ENCODE measurements at places on chromosomes 2 and 18.
A peak's percentile ranks its signal among the peaks of the same experiment; 100 is the strongest.

- DNase-seq, result no peak
Measured at GRCh38 chr2:190576573-190576972, 42.1 kb upstream of the NEMP2 start.

- DNase-seq, result peak; percentile 87
Measured at GRCh38 chr2:74696829-74697228, 42.8 kb downstream of the SEMA4F start.

GRCh38 chr2:201254081-201254730, 6.1 kb upstream of the CASP8 start:
- peak; percentile 88 for DNase-seq

GRCh38 chr18:49849331-49850217, 36.2 kb upstream of the ACAA2 start:
- peak; percentile 78 for DNase-seq

GRCh38 chr2:231336236-231336635, 59.3 kb upstream of the B3GNT7 start:
- DNase-seq, result no peak

GRCh38 chr2:225011585-225011984, 30.7 kb downstream of the DOCK10 start:
- DNase-seq, result no peak

DNA sequence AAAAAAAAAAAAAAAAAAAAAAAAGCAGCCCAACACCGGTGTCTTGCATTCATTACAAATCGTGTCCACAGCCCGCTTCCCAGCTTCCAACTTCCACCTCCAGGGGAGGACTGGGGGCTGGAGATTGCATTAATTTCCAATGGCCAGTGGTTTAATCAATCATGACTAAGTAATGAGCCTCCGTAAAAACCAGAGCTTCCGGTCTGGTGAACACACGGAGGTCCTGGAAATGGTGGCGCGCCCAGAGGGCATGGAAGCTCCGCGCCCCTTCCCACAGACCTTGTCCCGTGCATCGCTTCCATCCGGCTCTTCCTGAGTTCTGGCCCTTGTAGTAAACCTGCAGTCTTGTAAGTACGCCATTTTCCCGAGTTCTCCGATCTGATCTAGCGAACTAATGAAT, 43.6 kb downstream of the EEF1B2 start:
- no peak for DNase-seq

DNA sequence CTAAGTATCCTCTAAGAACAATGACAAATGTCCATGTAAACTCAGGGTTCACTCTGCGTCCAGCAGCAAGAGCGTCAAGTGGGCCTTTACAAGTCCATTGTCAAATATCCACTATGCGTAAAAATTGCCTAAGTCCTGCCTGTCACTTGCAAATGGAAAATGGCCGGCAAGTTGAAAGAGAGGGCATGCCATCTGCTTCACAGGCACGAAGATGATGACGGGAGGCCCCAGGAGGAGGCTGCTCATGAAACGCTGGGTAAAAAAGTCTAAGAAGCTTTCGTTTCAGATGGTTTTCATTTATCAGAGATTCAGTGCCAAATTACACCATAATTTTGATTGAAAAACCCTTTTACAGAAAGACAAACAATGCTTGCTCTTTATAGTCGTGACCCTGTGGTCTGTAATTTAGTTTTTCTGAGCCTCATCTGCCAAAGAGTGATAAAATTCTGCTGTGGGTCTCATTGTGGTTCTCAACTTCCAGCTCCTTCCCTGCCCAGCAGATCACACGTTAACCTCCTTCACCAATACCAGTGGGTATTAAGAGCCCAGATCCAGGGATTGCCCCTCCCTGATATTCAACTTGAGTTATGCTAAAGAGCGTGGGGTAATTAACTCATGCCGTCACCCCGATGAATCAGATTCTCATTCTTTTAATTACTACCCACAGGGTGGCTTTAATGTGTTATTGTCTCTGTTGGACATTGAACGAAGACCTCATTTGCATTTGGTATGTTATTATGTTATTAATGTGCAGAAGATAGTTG, 160.2 kb upstream of the ALKAL2 start:
- DNase-seq, result no peak

- peak; percentile 15 for DNase-seq
Measured at GRCh38 chr2:70035344-70035844, 51.9 kb upstream of the PCBP1 start.

DNA sequence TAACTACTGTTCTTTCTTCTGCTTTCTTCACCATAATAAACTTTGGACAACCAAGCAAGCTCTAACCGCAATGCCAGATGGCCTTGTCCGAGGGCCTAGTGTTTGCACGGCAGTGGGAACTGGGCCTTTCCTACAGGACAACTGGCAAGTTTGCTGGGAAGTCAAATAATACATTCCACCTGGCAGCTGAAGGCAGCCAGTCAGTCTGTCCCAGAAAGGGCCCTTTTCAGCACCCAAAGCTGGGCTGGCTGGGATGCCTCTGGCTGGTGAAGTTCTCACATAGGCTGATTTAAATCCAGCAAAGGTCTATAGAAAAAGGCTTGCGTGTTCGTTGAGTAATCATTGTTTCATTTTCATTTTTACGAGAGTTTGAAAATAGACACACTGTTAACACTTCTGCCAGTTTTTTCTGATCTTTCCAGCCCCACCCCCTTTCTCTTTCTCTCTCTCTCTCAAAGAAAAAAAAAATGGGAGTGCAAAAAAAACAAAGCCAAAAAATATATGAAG, 110.0 kb upstream of the EPAS1 start:
- peak; percentile 87 for DNase-seq
